Glutamatergic neuron (in vitro differentiated cells): ENCODE measurements at places on chromosomes 5 and 9.

- no peak overlapping the region for H3K4me3 ChIP-seq
- H3K36me3 ChIP-seq, result no peaks in the 10 kb centered on the region
- no peak overlapping the region for H3K27ac ChIP-seq
- no peak for DNase-seq
Observed at GRCh38 chr5:41637869-41638268, 127.5 kb upstream of the PLCXD3 start.

DNA sequence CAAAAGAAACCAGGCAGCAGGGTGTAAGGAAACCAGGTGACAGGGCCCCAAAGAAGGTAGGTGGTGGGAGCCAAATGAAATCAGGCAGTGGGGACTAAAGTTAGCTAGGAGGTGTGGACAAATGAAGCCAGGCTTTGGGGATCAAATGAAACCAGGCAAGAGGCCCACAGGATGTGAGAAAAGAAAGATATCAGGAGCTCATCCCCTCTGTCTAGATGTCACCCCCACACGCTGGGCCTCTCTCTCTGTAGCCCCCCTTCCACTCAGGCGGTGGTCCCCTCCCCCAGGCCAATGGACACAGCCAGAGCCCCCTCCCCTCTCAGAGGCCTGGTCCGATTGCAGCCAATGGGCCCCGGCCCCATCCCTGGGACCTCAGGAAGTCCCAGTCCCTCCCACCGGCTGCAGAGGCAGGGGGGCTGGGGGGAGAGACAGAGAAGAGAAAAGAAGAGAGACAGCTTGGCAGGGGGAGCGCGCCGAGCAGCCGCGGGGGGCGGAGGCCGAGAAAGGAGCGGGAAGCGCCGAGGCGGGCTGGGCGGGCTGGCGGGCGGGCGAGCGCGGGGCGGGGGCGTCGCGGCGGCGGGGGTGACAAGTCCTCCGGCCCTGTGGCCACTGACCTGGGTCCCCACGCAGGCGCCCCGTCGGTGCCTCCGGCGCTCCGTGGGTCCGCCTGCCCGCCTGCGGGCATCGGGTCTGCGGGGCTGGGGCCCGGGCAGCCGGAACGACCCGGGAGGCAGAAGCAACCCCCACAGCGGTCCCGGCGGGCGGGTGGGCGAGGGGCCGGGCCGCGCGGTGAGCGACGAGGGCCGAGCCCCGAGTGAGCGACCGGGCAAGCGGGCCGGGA is 11.9 kb downstream of the CNTFR start:
- peak; percentile 82 for DNase-seq
- peak overlapping the region; percentile 89 for H3K4me3 ChIP-seq

GRCh38 chr9:134283111-134283515 is 43.1 kb upstream of the RXRA start:
- H3K4me1 ChIP-seq, result peaks cover 3% of the 10 kb centered on the region
- H3K4me3 ChIP-seq, result no peak overlapping the region
- no peaks in the 10 kb centered on the region for H3K36me3 ChIP-seq
- H3K27ac ChIP-seq, result no peak overlapping the region

DNA sequence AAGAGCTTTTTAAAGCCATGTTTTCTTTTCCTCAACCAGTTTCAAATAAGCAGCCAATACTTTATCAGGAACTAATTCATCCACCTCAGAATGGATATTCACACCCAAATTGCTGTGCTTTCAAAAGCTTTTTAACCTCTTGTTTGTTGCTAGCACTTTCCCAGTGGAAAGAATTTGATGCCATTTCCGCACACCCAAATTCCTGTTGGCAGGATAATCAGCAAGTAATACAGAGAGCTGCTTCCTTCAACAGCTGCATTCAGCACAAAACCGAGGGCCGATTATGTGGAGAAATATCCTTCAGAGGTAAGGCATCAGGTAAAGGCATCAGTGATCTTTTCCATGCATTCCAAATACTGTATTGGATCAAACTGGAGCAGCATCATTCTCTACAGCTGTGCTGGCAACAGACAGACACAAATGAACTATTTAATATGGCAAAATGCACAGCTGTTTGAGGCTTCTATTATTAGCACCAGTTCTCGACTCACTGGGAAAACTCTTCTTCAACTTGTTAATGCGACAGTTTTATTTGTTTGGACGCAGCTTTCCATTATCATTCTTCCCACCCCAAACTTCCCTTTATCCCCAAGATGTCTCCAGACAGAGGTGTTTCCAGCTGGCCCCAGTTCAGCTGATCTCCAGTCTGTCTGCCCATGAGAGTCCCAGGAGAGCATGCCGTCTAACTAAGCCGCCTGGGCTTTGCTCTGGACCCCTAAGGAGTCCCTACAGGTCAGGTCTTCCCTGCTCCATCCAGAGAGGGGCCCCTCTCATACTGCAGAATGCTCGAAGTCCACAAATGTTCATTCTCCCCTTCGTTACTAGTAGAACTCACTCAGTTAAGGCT is 22.2 kb upstream of the MGAT1 start:
- DNase-seq, result no peak
- H3K4me3 ChIP-seq, result no peak overlapping the region
- H3K27me3 ChIP-seq, result no peaks in the 10 kb centered on the region
- H3K27ac ChIP-seq, result no peak overlapping the region
- H3K36me3 ChIP-seq, result peaks cover 12% of the 10 kb centered on the region
- peaks cover 10% of the 10 kb centered on the region for H3K4me1 ChIP-seq

DNA sequence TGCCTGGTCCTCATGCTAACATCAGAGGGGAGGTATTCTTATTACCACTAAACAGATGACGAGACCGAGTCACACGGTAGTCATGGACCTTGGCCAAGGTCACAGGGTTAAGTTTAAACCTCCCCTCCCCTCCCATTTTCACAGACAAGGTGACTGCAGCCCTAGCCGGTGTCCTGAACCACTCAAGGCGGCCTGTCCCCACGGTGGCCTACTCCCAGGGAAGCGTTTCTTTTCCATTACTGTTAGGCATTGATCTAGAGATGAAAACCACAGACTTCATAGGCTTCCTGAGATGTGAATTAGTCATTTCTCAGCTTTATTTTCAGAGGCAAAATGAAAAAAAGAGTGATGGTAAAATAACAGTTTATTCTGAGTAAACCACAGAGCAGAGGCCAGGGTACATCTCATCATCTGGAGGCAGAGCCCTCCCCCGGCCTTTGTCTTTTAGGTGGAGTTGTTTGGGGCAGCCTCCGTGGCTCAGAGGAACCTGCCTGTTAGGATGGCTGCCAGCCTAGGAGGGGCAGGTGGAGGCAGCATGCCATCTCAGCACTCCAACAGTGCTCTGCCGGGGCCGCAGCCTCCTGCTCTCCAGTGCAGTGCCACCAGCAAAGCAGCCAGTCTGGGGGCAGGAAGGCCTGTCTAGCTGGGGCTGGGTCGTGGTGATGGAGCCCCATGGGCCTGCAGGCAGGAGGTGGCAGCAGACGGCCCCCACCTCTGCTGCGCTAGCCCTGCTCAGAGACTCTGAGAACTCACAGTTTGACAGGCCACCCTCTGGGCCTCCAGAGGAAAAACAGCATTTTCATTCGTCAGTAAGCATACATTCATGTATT is 71.2 kb downstream of the RAPGEF1 start:
- peaks cover 2% of the 10 kb centered on the region for H3K27me3 ChIP-seq
- peak overlapping the region; percentile 87 for H3K27ac ChIP-seq
- peaks cover 17% of the 10 kb centered on the region for H3K36me3 ChIP-seq
- H3K4me3 ChIP-seq, result peak overlapping the region; percentile 49
- H3K4me1 ChIP-seq, result peaks cover 46% of the 10 kb centered on the region
- peak; percentile 39 for DNase-seq

DNA sequence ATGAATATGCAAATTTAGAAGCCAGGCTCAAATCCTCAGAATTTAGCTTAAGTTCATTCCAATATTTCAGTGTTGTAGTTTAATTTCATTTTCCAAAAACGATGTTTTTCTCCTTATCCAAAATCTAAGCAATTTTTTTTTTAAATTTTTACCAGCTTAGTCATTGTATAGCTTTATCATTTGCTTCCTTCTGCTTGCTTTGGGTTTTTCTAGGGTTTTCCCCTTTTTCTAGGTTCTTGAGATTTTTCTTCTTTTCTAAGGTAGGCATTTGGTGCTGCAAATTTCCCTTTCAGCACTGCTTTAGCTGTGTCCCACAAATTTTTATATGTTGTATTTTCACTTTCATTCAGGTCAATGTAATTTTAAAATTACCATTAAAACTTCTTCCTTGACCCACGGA is 34.4 kb upstream of the CCDC112 start:
- DNase-seq, result no peak
- H3K27me3 ChIP-seq, result peaks cover 3% of the 10 kb centered on the region
- H3K4me3 ChIP-seq, result no peak overlapping the region
- no peak overlapping the region for H3K27ac ChIP-seq
- H3K36me3 ChIP-seq, result no peaks in the 10 kb centered on the region

DNA sequence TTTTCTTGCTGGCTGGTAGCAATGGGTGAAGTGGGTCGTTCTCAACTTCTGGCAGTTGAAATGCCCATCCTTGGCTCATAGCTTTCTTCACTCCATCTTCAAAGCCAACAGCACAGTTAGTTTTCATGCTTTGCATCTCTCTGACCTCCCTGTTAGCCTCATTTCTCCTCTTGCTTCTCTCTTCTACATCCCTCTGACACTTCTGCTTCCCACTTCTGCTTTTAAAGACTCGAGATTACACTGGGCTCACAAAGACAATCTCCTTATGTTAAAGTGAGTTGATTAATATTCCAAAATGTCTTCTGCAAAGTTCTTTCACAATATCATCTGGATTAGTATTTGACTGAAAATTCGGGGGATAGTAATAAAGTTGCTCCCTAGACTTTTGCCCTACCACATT is 684.8 kb upstream of the CCNG1 start:
- no peak overlapping the region for H3K27ac ChIP-seq
- no peak overlapping the region for H3K4me3 ChIP-seq
- no peaks in the 10 kb centered on the region for H3K27me3 ChIP-seq
- no peak for DNase-seq

GRCh38 chr5:123771715-123772114 is 259.7 kb downstream of the CSNK1G3 start:
- no peak overlapping the region for H3K4me3 ChIP-seq
- no peak for DNase-seq
- H3K36me3 ChIP-seq, result peaks cover 13% of the 10 kb centered on the region
- H3K27ac ChIP-seq, result no peak overlapping the region
- no peaks in the 10 kb centered on the region for H3K4me1 ChIP-seq

- no peak overlapping the region for H3K27ac ChIP-seq
- H3K27me3 ChIP-seq, result peaks cover 4% of the 10 kb centered on the region
- peaks cover 6% of the 10 kb centered on the region for H3K4me1 ChIP-seq
- no peak overlapping the region for H3K4me3 ChIP-seq
- no peaks in the 10 kb centered on the region for H3K36me3 ChIP-seq
Observed at GRCh38 chr9:79396168-79396567, 175.6 kb upstream of the TLE4 start.

GRCh38 chr5:96752341-96753016 is 55.3 kb downstream of the ERAP1 start:
- no peak overlapping the region for H3K4me3 ChIP-seq
- no peak for DNase-seq
- peaks cover 13% of the 10 kb centered on the region for H3K4me1 ChIP-seq
- peaks cover 7% of the 10 kb centered on the region for H3K27me3 ChIP-seq
- no peaks in the 10 kb centered on the region for H3K36me3 ChIP-seq
- H3K27ac ChIP-seq, result no peak overlapping the region

GRCh38 chr9:89553451-89554010 is 51.3 kb upstream of the GADD45G start:
- peaks cover 2% of the 10 kb centered on the region for H3K27me3 ChIP-seq
- no peaks in the 10 kb centered on the region for H3K4me1 ChIP-seq
- H3K27ac ChIP-seq, result no peak overlapping the region
- no peak overlapping the region for H3K4me3 ChIP-seq
- no peak for DNase-seq

DNA sequence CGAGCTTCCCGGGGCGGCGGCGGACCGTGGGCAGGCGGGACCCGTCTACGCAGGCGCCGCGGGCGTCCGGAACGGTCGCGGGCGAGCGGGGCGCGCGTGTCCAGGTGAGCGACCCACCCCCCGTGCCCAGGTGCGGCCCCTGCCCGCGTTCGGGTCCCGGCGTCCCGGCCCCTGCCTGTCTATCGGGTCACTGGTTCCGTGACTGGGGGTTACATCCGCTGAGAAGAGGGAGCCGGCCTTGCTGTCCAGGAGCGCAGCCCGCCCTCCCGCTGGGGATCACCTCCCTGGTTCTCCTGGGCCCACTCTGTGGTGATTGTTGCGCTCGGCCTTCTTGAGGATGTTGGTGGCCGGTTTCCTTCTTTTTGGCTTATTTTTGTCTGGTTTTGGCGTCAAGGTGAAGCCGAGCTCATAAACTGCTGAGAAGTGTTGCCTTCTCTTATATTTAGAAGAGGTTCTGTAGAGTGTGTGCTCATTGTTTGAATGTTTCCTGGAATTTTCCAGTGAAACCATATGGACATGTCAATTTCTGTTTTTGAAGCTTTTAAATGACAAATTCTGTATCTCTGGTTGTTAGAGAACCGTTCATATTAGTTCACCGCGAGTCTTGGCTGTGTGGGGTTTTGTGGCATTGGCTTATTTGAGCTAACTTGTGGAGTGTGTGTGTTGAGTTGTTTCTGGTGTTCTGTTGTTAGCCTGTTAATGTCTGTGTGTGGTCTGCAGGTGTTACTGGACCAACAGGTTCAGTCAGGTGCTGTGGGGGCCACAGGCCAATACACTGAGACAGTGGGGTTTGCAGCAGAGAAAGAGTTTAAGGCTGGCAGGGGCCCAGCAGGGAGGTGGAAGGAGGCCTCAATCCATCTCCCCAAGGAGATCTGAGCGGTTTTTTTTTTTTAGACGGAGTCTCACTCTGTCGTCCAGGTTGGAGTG is 621 bp downstream of the CEP72 start:
- H3K4me3 ChIP-seq, result peak overlapping the region; percentile 93
- H3K27me3 ChIP-seq, result peaks cover 8% of the 10 kb centered on the region
- peak overlapping the region; percentile 17 for H3K27ac ChIP-seq
- H3K4me1 ChIP-seq, result peaks cover 5% of the 10 kb centered on the region
- no peaks in the 10 kb centered on the region for H3K36me3 ChIP-seq

DNA sequence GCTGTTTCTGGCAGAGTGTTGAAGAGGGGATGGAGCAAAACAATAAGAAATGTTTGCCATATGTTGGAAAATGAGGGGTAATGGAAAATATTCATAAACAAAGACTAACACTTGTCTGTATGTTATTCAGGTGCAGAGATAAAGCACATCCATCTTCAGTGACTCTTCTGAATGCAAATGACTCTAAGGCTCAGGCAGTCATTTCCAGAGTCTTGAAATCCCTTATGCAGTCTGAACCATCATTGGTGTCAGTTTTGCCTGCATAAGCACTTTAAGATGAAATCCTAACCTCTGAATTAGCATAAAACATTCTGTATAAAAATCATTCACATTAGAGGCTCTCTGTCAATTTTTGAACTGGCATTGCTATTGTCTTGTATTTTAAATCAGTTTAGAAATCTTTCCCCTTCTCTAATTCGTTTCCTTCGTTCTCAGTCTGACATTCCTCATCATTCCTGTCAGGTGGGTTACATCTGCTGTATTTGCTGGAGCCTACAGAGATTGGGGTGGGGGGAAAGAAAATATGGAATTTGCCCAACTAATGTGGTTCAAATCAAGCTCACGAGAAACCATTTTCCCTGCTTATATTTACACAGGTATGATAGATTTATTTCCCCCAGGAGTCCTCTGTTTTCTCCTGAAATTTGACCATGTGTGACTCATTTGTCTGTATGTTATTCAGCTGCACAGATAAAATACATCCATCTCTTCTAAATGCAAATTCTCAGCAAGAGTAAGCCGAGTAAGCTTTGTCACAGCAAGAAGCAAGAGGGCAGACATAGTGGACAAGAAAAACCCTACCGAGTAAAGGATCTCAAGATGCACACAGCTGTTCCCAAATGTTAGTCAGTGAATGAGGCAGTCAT is 31.6 kb downstream of the ENC1 start:
- H3K27ac ChIP-seq, result no peak overlapping the region
- peaks cover 17% of the 10 kb centered on the region for H3K4me1 ChIP-seq
- no peaks in the 10 kb centered on the region for H3K27me3 ChIP-seq
- DNase-seq, result no peak
- no peaks in the 10 kb centered on the region for H3K36me3 ChIP-seq
- H3K4me3 ChIP-seq, result no peak overlapping the region
